ENCODE measurements at places on chromosomes 6 and 20.

DNA sequence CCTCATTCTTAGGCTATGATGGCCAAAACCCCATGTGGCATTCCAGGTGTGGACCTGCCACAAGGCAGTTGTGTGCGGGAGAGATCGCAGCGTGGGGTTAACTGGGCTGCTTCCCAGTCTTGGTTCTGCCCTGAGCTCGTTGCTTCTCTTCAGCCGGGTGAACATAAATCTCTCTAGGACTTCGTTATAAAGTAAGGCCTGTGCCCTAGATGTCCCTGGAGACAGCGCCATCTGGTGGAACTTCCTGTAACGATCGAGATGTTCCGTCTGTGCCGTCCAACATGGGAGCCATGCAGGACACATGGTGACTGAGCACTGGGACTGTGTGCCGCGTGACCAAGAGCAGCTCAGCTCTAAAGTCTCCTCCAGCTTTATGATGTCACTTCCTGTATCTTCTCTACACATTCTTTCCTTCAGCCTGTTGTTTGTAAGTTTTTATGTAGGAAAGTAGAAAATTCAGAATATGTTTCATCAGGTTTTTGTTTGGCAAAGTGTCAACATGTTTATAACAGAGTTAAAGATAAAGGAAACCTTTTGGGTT, 26.8 kb upstream of the RPP40 start:
- DNase-seq, result peak; percentile 48

DNA sequence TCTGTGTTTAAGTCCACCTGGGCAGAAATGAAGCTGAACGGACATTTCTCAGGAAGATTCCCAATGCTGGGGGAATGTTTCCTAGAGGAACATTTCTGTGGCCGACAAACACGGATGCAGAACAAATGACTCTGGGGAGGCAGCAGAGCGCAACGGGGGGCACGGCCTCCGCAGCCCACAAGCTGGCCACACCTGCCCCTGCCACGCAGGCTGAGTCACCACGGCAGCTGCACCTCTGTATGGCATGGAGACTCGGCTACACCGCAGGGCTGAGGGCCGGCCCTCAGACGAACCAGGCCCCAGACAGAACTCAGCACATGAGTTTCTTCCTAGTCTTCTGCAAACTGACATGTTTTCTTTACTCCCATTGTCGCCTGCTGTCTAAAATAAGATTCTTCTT, 10.0 kb upstream of the PRR18 start:
- DNase-seq, result no peak

- DNase-seq, result no peak
Observed at GRCh38 chr6:40419946-40420728, 167.0 kb downstream of the LRFN2 start.

DNA sequence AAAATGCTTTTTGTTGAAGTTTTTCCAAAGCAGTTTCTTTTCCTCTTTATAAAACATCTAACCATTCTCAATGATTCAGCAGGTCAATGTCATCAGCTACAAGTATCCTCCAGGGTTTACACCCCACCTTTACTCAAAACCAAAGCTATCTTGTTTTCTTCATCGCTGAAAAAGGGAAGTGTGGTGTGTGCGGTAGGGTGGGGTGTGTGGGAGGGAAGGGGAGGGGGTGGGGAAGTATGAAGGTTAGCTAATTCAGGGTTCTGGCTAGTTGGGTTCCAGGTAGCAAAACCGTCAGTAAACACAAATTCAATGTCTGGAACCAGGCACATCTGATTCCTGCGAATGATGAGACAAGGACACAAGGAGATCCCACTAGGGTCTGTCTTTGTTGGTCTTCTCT, 189.6 kb downstream of the GJA10 start:
- DNase-seq, result peak; percentile 6

- DNase-seq, result no peak
Observed at GRCh38 chr6:53320964-53321363, 27.8 kb downstream of the ELOVL5 start.

DNA sequence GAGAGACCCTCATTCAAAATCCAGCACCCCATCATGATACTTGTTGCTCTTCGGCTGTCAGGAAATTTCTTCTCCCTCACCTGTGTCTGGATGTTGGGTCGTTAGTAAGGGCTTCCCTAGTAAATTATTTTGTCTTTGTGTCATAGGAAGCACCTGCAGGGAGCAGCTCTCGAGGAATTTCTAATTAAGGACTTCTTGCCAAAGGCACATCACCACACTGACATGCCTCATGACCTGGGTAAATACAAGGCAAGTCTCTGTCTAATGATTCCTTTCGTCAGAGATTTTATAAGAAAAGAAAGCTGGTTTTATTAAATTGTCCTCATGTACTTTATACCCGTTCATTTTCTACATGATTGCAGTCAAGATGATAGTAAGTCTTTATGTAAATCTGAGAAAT, at the start of gene NOX3:
Gene NOX3, minus strand, starts transcription at position 74 of the 400 bp plus-strand sequence. Its CDS starts 39 bp downstream, at position 35.
- DNase-seq, result no peak

DNA sequence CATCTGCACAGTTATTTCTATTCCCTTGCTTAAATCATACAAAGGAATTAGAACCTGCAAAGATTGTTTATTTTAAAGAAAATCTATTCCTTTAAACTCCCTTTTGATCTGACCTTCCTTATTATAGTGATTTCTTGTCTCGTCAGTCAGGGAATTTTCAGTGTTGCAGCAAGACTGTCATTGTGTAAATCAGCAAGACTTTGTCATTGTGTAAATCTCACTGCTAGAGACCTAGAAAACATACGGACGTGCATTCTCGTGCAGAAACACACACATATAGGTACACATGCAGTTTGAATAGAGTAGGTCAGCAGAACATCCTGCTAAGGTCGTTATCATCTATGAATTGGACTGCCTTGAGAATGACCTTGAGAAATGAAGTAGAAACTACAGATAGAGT, 6.2 kb upstream of the SGK1 start:
- no peak for DNase-seq

DNA sequence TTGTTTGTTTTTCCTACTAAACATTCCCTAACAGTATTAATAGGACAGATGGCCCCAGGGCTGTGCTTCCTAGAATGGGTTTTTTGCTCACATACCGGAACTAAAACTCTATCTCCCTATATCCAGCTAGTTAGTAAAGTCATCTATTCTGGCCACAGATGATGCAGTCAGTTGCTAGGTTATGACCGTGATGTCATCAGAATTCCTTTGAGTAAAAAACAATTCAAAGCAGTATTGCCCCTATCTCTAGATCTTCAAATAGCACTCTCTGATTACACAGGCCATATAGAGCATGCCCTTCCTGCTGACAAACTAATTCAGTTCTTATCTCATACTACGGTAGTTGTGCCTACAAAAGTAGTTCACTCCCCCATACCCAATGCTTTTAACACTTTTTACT, 17.9 kb upstream of the ZNF451 start:
- no peak for DNase-seq

GRCh38 chr6:105815661-105816555, 270.2 kb upstream of the PRDM1 start:
- no peak for DNase-seq

GRCh38 chr20:19022118-19022575, 190.3 kb upstream of the SLC24A3 start:
- no peak for DNase-seq

DNA sequence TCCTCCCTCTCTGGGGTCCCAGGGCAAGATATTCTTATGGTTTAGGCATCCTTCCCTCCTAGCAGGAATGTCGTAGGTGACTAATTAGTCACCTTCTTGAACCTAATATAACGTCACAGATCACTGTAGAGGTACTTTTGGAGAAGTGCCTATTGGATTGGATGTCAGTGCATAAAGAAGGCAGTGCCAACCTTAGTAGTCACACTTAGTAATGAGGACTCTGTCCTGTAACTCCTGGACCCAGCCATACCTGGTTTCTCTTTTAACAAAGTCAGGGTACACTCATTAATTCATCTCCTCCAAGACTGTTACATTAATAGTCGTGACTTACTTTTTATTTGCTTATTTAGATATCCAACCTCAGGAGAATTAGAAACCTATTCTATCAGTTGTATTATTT, 20.0 kb downstream of the VTA1 start:
- DNase-seq, result no peak

- DNase-seq, result no peak
Observed at GRCh38 chr6:18204691-18205090, 49.5 kb downstream of the KDM1B start.

- no peak for DNase-seq
Observed at GRCh38 chr6:3396503-3397180, 60.2 kb downstream of the SLC22A23 start.

DNA sequence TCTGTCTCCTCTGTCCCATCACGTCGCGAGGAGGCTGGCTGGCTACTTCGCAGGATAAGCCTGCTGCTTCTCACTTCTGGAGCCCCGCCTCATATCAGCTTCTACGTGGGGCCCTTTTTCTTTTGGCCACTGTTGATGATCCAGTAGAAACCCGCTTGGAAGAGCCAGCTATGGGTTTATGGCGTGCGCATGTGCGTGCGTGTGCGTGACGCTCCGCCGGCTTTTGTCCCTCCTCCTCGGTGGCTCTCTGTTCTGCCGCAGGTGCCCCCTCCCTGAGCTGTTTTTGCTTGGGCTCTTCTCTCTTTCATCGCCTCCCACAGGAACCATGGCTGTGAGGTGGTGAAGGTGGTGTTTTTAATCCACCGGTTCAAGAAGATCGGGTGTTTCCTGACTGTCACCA, 26.5 kb downstream of the EFCAB8 start:
- DNase-seq, result no peak

DNA sequence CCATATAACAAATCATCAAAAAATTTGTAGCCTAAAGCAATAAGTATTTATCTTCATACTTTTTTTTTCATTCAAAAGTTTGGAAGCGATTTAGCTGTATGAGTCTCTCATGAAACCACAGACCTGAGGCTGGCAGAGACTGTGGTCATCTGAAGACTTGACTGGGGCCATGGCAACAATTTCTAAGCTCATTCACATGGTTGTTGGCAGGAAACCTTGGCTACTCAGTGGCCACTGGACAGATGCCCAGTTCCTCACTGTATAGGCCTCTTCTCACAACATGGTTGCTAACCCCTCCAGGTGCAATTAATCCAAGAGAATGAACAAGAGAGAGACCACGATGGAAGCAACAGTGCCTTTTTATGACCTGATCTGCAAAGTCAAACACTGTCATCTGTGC, 235.9 kb downstream of the BTBD3 start:
- DNase-seq, result no peak

GRCh38 chr6:124200661-124201060, 397.0 kb downstream of the NKAIN2 start:
- no peak for DNase-seq

GRCh38 chr6:157527471-157527907, 146.5 kb downstream of the ZDHHC14 start:
- no peak for DNase-seq

DNA sequence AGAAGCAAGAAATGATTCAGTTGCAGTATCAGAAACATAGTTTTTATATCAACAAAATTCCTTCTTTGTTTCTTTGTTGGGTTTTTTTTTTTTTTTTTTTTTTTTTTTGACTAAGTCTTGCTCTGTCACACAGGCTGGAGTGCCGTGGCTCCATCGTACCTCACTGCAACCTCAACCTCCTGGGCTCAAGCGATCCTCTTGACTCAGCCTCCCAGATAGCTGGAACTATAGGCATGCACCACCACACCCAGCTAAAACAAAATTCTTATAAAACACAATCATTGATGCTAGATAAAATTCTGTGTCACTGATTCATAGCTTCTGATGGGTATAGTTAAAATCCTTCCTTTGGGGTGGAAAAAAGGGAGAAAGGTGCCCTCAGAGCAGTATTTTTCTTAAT, 110.3 kb upstream of the TNFAIP3 start:
- no peak for DNase-seq

DNA sequence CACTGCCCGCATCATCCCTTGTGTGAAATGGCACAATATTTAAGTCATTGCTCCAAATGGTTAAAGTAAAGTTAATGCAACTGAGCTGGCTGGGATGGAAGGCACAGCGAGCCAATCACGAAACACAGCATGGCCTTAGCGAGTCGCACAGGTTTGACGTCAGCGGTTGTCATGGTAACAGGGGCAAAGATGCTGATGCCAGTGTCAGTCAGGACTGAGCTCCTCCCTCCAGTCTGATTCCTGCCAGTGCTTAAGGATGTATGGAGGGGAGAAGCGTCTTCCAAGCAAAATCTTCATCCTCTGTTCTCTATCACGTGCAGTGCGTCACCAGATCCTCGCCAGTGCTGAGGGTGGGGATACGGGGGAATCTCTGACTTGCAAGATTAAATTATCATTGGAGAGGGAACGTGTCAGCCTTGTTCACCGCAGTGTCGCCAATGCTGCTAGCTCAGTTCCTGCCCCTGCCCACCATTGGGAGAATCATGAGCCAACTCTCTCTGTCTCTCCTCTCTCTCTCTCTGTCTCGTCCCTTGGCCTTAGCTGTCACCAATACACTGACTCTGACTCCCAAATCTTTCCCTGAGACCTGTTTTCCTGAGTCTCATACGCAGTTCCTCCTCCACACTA, 24.5 kb downstream of the TSPYL4 start:
- DNase-seq, result no peak

GRCh38 chr6:65289491-65289890, 417.5 kb downstream of the EYS start:
- DNase-seq, result no peak

DNA sequence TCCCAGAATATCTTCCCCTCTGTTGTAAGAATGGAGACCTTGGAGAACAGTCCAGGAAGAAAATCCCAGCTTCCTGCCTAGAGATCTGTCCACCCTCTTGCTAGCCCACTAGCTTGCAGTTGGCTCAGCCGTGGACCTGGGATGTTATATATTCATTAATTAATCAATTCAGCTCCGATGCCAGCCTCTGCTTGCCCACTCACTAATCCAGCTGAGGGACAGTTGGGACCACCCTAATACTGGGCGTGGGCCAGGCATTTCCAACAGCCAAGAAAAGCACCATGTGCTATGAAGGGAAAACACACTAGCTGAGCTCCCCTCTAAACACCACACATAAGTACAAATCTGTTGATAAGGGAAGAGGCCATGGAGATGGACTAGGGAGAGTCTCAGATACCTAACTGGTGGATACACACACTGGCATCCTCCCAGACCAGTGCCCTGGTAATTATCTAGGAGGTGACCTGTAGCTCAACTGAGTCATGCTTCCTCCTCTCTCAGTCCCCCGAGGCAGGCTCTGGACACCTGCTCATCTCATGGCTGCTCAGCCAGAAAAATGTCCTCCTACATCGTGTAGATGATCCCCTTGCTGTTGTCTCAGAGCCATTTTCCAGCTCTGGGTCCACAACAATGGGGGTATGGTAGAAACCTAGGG, 78.9 kb downstream of the ANKRD60 start:
- no peak for DNase-seq

GRCh38 chr6:90286884-90287488, 9.7 kb downstream of the BACH2 start:
- DNase-seq, result no peak

DNA sequence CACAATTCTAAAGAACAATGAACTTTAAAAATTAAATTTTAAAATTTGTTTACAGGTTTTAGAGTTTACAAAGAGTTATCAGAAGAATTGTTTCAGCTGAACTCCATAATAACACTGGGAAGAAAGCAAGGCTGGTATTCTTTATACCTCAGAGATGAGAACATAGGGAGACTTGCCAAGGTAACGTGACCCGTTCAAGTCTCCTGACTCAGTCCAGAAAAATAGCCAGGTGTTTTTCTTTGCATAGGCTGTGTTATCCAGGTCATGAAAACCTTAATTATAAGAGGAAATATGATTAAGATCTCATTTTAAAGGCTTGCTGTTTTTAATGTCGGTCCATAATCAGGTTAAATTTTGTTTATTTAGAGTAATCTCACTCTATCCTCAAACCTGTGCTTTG, 8.5 kb upstream of the C6orf141 start:
- no peak for DNase-seq

All from effector CD8-positive, alpha-beta T cell (primary cell).